ENCODE measurements at places on chromosomes 5 and 9. TPM values are rescaled to one million over a fixed set of nuclear protein-coding genes. Genes with fewer than 3 reads are reported as not detected.

TRIM7 gene
- polyA plus RNA-seq: 0.44 TPM

DNA sequence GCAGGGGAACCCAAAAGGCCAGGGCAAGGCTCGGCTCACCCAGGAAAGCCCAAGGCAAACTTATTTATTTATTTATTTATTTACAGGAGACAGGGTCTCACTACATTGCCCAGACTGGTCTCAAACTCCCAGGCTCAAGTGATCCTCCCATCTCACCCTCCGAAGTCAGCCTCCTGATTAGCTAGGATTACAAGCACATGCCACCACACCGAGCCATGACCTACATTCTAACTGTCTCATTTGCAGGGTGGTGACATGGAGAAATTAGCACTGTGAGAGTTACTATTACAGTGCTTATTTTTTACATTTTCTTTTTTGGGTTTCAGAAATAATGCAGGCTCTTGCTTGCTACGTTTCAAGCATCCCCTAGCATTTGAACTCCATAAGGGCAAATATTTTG is 18.1 kb downstream of the ARHGEF37 start:
- DNase-seq: no peak

GRCh38 chr9:135310134-135310533 is 169.4 kb upstream of the PPP1R26 start:
- DNase-seq: no peak

- DNase-seq: no peak
Observed at GRCh38 chr5:55440188-55440646, 94.5 kb downstream of the PLPP1 start.

PCSK1 gene
- polyA plus RNA-seq: 0.63 TPM

GRCh38 chr5:453725-454481 is 10.9 kb downstream of the EXOC3 start:
- no peak for DNase-seq

DNA sequence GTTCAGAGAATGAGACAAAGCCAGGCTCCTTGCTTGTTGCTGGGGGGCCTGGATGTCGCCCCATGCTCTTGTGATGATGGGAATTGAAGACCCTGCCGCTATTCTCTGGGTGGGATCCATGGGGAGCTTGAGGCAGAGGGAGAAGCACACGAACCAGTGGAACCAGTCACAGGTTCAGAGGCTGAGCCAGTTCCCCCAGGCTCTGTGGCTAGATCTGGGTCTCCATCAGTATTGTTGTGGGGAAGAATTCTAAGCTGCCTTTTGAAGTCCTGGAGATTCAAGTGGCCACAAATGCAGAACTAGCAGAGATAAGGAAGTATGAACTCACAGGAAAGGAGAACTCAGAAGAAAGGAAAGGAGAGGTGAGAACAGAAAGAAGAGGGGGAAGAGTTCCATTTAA is 219.4 kb downstream of the MSX2 start:
- DNase-seq: no peak

DNA sequence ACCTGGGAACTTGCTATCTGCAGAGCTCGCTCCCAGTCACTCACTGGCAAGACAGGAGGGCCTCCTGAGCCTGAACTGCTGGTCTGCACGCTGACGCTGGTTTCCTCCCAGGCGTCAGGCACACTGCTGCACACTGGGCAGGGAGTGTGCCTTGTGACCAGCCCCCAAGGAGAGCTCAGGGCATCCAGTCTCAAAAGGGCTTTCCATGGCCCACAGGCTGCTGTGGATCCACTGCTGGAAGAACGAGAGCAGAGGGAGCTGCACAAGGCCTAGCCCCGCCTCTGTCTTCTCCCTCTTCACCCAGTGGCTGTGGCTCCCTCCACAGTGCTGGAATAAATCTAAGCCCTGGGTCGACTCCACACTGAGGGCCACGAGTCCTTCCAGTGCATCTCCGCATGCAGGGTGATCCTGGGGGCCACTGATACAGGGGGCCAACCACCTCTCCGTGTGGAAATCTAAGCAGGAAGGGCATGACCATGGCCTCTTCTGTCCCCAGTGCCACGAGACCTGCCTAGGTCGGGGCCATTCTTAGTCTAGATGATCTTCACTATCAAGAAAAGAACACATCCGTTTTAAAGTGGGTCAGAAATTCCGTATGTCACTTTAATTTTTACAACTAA is 93.6 kb downstream of the CAMSAP1 start:
- no peak for DNase-seq

SV2C gene
- polyA plus RNA-seq: 0.22 TPM

- DNase-seq: no peak
Observed at GRCh38 chr5:133821311-133821741, 147.1 kb downstream of the C5orf15 start.

DNA sequence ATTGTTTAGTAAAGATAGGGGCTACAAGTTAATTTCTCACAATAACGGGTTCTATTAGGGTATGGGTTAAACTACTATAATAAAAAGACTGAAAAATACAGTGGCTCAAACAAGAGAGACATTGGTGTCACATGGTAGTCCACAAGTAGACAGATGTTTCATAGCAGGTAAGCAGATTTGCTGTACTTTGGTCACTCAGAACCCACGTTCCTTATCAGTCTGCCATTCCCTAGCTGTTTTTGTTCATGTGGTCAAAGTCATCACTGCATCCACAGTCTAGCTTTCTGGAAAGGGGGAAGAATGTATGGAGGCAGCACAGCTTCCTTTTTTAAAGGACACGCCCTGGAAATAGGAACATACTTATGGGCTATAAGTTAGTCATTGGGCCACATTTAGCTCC is 73.0 kb downstream of the SLC12A2 start:
- DNase-seq: no peak

DNA sequence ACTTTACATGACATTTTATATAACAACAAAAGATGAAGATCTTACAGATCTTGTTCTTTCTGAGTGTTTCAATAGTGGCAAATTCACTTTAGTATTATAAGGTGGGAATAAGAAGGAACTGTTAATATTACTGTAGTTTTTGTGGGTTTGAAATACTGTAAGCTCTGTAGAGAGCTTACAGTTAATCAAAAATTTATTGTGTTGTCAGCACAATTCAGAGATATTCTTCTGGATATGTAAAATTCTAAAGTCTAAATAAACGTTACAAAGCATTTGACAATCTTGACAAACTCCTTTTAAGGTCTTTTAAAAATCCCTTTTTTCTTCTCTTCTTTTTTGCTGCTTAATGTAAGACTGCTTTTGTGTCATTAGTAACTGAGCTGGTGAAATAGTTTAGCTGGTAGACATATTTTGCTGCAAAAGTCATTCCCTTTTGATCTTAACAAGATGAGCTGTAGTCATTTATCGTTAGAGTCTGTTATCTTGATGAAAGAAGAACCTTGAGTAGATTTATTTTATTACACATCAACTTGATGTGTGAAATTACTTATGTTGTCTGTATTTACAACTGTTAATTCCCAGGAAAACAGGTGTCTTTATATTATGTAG is 186.0 kb downstream of the WDR70 start:
- no peak for DNase-seq

DNA sequence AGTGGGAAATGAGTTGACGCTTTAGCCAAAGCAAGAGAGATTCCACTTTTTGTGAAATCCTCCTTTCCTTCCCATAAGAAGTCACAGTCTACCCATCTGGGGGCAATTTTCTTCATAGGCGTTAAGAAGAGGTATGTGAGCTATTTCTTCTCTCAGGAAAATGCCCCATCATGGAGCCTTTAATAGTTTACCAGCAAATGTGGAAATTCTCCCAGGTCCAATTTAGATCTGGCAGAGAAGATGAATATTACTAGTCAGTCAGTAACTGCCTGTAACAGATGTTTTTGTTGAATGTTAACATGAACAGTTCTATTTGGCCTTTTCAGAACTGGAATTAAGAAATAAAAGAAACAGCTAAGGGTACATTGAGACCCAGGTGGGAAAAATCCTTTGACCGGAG is 156.4 kb upstream of the RFX3 start:
- DNase-seq: no peak

NIPAL4 gene
- 0.04 TPM for polyA plus RNA-seq

DNA sequence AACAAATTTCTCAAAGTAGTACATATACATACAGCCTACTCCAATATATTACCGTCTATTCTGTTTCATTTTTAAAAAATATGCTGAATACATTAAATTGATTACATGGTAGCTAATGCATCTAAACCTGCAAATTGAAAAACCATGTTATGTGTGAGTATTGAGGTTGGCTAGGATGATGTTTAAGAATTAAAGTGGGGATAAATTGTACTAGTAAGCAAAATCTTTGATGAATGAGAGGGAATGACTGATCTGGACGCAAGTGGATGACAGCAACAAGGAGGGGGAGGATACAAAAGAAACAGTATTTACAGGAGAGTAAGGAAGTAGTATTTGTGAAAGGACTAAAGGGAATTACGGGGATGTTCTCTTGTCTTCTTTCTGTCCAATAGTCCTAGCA is 37.4 kb downstream of the RAD50 start:
- DNase-seq: no peak

PTPA gene
- 126 TPM for polyA plus RNA-seq

PRLR gene
- 1.7 TPM for polyA plus RNA-seq

DNA sequence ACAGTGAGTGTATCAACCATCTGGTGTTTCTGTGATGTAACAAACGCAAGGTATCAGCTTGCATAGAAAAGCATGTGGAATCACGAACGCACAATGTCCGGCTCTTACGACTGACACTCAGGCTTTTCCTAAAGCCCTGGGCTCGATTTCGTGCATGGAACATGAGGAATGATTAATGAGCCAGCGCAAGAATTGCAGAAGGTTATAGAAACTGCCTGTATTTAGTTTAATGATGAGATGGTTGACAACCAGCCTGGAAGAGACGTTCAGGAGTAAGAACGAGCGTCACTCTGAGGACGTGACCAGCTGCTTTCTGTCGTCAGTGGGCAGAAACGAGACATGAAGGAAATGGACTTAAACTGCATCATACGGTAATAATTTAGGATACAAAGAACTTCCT is 497.6 kb downstream of the IRX1 start:
- DNase-seq: no peak

- DNase-seq: no peak
Observed at GRCh38 chr9:6014670-6015270, 654 bp downstream of the RANBP6 start.

GRCh38 chr9:95496687-95497086 is 20.1 kb downstream of the PTCH1 start:
- no peak for DNase-seq

WNK2 gene
- polyA plus RNA-seq: 6.8 TPM

DNA sequence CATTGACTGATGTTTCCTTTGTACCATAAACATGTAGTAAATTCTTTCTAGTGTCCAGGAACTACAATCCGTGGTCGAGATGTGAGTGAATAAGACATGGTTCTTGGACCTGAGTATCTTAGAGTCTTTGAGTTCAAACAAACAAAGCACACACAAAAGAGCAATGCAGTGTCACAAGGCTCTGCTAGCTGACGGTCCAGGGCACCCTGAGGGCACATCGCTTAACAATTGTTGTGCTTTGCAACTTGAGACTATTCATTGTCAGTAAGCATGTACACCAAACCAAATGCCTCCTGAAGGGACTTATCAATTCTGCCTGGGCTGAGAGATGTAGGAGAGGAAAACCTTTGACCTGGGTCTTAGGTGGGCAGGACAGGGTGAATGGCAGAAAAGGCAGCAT is 84.8 kb downstream of the CAMK4 start:
- DNase-seq: no peak

- no peak for DNase-seq
Observed at GRCh38 chr5:121872856-121873255, 21.2 kb downstream of the FTMT start.

F2RL1 gene
- 9.7 TPM for polyA plus RNA-seq

AK8 gene
- polyA plus RNA-seq: 2.9 TPM

DNA sequence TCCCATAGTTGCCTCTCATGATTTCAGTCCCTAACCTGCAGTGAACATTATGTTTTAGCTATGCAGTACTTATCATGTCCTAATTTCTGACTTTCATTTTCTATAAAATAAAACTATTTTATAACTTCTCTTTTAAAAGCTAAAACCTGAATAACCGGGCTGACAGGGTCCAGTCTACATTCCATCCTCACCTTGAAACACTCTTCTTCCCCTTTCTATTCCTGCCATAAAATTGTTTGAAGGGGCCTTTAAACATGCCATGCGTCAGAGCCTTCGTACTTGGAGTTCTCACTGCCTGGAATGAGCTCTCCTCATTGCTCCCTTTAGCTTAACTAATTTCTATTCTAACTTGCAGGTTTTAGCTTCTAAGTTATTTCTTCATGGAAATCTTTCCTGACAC is 143.0 kb upstream of the PRLR start:
- peak; percentile 33 for DNase-seq
